D341Med (cell line): ENCODE measurements at places on chromosomes 4 and X.

DNA sequence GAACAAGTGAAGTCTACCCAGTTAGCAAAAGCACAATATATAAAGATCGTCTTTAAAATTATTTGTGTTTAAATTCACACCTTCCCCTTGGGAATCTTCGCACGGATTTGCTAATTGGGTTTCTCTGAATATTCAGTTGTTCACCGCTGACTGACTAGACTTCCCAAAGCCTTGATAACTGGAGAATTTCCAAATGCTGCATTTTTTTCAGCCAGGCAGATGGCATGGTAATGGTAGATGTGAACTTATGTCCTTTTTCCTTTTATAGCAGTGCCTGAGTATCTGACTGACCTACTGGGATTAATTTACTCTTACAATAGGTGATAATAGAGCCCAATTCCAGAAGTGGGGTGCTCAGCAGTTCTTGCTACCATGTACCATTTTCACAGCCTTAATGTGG, 548.1 kb downstream of the PACRGL start:
- no peak for DNase-seq

DNA sequence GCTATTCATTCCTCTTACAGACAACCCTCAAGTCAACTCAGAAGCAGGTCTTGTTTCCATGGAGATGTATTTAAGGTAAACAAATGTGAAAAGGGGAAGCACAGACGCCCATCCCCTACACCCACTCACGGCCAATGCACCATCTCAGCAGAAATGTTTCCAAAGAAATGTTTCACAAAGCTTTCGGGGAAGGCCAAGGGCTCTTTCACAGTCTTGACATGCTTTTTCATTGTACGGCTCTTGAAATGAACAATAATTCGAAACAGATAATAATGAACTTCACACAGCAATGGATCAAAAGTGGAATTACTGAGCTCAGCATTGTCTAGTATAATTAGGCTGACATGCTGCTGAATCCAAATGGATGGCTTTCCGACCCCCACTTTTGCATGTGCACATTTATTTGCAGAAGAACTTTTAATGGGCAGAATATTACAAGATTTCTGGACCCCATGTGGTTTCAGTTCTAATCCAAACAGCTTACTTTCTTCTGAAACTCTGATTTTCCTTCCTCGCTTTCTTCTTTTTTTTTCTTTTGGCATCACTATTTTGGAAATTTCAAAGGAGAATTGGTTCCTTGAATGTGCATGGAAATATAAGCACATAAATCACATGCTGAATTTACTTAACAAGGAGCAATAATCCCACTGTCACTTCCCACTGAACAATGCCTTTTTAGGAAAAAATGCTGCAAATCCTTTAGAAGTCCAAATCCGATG, 160.9 kb downstream of the SMIM20 start:
- DNase-seq = no peak

DNA sequence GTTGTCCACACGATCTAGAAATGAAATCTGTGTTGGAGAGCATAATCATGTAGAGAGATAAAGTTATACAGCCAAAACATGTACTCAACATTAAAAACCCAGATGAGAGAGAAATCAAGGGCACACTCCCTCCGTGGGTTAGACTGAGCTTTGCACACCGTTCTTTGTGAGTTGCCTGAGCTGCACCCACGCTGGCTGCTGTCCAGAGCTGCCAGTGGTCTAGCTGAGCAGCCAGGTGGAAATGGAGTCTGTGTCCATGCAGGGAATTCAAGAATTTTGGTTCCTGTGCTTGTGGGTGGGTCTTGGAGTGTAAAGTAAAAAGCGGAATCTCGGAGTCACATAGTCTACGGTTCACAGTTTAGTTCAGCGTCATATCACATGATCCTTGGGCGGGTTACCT, 84.6 kb downstream of the GPR143 start:
- DNase-seq = no peak

DNA sequence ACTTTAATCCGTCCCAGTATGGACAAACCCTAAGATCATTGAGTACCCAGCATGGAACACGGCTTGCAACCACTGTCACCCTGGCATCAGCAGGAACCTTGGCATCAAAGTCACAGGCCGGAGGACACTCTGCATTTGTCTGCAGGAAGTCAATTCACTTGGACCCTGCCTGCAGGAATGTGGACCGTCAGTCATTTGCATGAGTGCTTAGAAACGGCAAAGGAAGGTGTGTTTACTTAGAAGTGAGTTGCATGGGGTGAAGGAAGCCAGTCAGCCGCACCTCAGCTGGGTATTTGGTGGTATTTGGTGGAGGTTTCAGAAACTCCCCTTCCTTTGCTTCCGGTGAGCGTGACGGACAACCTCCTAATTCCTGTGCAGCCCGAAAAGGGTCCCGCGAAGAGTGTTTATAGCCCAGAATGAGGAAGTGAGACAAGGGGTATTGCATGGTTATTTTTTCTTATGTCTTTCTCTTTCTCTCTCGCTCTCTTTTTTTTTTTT, 15.5 kb downstream of the P2RY8 start:
- DNase-seq = no peak

- no peak for DNase-seq
Observed at GRCh38 chrX:17836830-17837229, 24.3 kb downstream of the RAI2 start.

DNA sequence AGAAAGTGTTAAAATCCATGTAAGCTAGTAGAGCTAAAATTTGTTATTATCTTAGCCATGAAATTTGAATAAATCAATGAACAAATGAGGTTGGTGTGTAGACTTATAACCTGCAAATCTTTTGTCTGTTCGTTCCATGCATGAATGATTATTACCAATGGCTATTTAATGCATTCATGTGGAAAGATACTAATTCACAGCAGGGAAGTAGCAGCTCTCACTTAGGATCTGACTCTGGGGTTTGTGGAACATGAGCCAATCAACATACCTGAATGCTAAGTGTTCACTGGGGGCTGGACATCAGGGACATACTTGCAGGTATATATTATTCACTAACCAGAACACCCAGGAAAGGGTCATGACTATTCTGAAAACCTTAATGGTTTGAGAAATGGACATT, 444.1 kb downstream of the STIM2 start:
- DNase-seq = no peak

DNA sequence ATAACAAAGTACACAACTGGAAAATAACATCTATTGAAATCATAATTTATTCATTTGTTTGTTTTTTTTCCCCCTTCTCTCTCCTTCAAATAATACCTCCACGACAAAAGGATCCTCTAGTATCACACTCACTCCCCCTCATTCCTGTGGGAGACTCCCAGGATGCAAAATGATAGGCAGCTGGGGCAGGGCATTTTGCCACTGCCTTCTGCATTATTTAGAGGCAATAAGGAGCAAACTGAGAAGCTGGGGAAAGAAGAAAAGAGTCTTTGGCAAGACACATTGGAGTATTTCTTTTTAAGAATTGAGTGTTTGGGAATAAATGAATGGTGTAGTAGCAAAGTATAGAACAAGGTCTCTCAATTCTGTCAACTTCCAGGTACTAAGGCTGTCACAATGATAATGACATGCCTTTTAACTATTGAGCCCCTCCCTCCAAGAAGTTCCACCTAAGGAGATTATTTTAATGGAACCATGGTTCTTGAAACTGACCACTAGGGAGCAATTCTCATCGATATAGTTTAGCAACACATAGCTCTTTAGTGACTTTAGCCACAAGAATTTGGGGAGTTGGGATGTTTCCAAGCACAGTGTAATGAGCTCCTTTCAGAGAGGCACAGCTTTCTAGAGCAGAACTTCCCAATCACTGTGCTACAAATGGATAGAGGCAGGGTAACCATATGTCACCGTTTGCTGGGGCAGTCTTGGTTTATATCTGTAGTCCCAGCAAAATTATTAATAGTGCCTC, 303.3 kb downstream of the FRMPD4 start:
- no peak for DNase-seq

GRCh38 chr4:94304365-94304971, 38.2 kb downstream of the HPGDS start:
- DNase-seq = peak; percentile 36

DNA sequence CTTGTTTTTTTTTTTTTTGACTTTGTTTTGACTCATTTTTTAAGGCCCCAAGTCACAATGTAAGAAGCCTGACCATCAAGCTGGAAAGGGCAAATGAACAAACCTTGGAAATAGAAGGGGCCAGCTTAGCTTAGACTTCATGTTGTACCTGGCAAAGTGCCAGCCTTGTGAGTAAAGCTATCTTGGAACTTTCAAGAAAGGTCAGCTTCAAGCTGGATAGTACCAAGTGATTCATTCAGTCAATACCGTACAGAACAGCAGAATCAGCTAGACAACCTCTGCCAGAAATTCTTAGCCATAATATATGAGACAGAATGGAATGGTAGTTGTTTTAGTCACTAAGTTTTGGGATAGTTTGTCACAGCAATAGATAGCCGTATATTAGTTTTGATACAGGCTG, 1492.2 kb upstream of the TENM3 start:
- no peak for DNase-seq

DNA sequence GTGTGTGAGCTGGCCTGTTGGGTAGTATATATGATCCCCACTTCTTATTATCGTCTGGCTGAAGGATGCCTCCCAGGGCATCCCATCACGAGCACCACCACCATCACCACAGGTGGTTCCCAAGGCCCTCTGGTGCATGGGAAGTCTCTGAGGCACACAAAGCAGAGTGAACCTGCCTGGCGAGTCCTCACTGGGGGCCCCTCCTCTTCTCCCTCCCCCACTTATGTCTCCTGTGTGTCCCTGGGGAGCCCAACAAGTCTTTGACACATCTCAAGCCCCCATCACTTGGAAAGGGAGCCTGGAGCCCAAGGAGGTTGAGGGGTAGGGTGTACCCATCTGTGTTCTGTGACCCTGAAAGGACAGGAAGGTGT, 45.5 kb upstream of the NKX1-1 start:
- peak; percentile 15 for DNase-seq

DNA sequence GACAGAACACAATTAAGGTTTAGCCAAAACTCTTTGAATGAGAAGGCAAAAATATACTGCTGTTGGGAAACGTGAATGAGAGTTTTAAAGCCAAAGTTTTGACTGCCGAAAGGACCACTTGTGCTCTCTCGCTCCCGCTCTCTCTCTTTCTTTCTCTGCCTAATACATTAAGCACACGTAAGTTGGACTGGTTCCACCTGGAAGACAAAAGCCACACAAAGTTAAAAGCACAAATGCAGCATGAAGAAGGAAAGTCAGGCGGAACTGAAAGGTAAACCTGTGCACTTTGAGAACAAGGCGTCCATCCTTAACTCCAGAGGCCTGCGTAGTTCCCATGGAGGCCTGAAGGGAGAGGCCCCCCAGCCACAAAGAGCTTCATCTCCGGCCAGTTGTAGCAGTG, 1.9 kb downstream of the DCAF12L2 start:
- DNase-seq = no peak

DNA sequence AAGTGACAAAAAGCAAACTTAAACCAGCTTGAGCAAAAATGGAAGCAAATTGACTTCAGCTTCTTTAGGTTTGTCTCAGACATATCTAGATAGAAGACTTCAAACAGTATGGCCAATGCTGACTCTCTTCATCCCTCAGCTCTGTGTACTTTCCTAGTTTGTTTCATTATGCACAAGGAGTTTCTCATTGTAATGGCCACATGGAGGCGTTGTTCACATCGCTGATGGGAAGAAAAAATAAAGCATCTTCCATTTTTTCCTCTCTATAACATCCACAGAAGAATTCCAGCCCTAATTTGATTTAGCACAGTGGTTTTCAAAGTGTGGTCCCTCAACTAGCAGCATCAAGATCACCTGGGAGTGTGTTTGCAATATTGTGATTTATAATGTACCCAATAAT, 397.5 kb upstream of the PRKX start:
- no peak for DNase-seq
